ENCODE measurements at places on chromosomes 5 and 9.
A peak's percentile ranks its signal among the peaks of the same experiment; 100 is the strongest.

DNA sequence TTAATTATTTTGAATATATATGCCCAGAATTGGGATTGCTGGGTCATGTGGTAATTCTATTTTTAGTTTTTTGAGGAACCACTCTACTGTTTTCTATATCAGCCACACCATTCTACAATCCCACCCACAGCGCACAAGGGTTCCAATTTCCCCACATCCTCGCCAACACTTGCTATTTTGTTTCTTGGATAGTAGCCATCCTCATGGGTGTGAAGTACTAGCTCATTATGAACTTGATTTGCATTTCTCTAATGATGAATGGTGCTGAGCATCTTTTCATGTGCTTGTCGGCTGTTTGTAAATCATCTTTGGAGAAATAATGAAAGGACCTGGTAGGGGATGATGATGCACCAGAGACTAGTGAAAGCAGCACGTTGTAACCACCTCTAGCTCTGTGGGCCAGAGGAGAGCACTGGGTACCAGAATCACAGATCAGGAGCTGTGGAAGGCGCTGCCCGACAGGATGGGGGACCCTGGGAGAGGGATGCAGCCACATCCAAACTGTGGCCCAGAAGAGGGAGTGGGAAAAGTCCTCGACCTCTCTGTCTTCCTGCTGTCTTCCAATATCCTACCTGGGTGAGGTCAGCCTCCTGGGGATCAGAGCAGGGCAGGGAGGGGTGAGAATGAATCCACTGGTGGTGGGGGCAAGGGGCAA lies 155.4 kb downstream of the RGS3 start:
- DNase-seq = no peak

DNA sequence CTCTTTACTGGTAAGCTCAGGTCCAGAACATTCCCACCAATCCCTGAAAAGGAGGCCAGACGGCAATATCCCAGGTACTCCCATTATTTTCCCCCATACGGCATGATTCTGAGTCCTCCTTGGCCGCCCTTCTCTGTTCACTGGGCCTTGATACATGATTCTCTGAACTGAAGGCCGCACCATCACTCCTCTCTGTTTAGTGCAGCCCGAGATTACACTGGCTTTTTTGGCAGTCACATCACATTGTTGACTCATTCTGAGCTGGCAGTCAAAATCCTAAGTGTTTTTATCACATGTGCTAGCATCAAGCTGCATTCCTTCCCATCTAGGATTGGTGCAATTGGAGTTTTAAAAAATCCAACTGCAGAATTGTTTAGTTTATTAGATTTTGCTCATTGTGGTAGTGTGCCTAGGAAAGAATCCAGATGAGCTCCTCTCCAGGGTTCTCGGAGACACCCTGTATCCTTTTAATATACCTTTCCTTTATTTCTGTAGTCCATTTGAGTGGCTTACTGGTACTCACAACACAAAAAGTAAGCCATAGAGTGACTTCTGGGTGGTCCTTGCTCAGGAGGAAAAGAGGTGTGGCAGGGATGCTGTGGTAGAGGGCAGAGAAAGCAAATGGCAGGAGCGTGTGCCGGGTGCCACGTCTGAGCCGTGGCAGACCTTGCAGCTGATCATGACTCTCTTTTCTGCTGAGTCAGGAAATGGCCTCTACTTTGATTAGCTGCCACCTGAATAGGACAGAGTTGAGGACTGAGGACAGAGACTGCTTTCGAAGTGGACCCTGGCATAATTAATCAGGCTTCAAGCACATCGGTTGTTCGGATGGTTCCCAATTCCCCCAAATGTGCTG lies 121.1 kb upstream of the IL12B start:
- DNase-seq = peak; percentile 82

DNA sequence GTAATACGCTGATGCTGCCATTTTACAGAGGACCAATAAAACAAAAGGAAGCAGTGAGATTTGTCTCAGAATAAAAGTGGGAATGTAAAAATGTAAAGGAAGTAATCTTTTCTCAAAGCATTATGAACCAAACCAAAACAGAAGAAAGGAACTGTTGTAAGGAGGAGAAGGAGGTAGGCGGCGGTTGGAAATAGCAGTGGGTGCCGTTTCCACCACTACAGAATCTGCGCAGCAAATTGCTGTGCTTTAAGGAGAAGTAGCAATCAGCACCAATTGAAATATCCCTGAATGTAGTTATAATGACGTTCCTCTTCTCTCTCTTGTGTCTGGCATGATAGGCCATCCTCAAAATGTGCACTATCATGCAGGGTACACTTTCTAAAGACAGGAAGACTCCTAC lies 455.1 kb upstream of the TLE4 start:
- DNase-seq = no peak

DNA sequence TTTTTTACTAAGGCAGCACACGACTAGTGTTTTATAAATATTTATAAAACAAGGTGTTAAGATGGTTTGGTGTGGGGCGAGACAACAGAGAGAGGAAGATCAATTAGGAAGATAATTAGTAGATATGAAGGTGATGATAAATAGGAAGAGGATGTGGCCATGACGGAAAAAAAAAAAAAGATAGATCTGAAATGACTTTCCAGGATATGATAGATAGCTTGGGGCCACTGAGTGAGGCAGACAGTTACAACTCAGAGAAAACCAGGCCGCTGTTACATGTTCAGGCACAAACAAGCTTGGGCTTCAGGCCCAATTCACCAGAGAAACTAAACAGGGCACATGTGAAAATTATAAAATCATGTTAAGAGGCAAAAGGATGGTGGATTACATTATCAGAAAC lies 43.2 kb downstream of the KIAA0825 start:
- DNase-seq = no peak

- DNase-seq = no peak
Measured at GRCh38 chr9:137606734-137607138, 1.2 kb downstream of the ARRDC1 start.

DNA sequence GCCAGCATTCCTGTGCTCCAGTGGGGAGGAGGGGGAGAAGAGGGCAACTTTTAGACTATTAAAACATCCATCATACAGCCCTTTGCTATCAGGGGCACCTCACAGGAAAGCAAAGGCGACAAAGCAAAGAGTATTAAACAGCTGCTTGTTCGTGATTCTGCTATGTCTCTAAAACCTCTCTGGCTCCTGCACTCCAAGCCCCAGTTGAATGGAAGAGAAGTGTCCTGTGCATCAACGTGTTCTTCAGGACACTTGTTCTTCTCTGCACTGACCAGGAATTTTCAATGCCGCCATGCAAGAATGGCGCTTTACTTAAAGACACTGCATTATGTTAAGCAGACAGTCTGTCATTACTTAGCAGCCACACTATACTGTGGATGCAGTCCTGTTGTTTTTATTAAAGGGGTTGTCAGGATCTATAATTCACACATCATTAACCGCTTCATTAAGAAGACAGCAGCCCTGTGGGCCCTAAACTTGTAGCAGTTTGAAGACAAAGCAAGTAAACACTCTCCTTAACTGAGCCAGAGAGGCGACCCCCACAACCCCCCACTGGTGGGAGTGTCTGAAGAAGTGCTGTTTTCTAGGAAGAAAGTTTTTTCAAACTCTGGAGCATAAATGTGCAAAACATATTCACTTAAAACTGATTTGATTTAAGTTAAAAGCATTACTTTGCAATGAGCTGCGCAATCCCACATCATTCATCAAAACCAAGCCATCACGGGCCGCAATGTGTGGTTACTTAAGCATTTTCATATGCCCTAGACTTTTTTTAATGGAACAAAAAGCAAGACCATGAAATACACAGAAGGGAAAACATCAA lies 164.5 kb downstream of the ZNF608 start:
- no peak for DNase-seq

- DNase-seq = no peak
Measured at GRCh38 chr5:178642351-178642909, 15.6 kb upstream of the CLK4 start.

GRCh38 chr5:149418910-149419531 lies 39.9 kb upstream of the IL17B start:
- no peak for DNase-seq

DNA sequence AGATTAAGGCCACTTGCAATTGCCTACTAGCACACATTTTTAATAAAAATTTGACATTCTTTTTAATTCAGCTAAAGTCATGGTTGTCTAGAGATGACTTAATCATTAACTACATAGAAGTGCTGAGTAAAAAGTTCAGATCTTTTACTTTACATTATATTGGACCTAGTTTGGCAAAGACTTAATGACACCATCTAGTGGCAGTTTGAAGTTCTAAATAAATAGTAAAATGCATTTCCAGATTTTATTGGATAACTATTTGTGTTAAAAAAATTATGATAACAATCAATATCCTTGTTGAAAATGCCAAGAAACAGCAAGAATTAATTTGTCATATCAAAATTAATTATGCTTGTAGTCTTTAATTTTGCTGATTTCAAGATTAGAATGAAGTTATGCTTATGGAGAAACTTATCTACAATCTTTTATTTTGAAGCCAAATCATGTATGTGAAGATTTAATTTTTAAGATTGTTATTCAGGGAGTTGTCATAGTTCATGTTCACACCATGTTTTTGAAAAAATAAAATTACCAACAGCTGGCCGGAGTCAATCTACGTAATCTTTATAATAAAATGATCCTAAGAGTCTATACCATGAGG lies 69.6 kb upstream of the PJA2 start:
- no peak for DNase-seq

DNA sequence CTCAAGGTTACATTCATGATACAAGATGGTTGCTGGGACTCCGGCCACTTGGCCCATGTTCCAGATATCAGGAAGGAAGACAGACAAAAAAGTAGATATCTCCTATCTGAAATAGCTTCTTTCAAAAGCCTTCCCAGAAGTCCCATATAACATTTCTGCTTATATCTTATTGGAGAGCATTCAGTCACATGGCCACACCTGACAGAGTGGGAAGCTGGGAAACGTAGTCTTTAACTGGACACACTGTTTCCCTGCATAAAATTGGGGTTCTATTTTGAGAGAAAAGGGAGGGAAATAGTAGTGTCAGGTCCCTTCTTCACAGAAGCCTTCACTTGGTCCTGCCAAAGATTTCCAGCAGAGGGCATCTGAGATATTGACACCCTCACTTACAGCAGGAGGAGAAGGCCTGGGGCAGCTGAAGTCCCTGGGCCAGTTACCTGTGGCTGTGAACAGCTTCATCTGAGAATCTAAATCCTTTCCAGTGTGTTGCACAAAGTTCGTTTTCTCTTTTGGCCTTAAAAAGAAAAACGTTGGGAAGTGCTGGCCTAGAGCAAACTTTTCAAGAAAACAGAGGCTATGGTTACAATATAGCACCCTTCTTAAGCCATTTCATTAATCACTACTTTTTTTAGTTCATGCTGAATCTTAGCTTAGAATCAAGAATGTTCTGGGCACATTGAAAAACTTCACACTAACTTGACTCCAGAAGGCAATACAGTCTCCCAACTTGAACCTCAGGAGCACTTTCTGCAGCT lies 33.5 kb downstream of the SPEF2 start:
- peak; percentile 54 for DNase-seq

GRCh38 chr9:114282926-114283325 lies 40.0 kb upstream of the ORM1 start:
- DNase-seq = peak; percentile 74

DNA sequence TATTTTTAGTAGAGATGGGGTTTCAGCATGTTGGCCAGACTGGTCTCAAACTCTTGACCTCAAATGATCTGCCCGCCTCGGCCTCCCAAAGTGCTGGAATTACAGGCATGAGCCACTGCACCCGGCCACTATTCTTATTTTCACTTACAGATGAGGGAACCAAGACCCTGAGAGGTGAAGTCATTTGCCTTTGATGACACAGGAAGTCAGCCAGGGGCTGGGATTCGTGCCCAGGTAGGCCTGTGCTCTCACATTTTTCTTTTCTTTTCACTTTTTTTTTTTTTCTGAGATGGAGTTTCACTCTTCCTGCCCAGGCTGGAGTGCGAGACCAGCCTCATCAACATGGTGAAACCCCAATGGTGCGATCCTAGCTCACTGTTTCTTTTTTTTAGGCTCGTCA lies 22.2 kb downstream of the ENG start:
- no peak for DNase-seq
